ENCODE measurements at places on chromosomes 5 and 9.

DNA sequence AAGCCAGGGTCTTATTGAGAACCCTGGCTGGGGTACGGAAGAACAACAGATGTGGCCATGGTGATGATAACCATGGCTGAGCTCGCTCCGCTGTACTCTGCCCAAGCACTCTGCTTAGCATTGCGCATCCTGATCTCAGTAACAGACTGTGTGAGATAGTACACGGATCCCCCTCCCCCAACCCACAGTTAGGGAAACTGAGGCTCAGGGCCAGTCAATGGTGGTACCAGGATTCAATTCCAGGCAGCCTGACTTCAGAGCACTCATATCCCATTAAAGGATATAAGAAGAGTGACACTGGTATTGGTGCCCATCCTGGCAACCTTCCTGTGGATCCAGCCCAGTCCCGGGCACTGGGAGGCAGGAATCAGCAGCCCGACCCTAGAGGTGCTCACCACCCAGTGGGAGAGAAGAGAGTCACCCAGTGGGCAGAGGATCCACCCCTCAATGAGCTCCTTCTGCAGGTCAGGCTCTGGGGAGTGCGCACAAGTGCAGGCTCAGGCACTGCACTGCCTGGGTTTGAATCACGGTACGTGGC, 26.5 kb upstream of the KIF12 start:
- no peak for DNase-seq

DNA sequence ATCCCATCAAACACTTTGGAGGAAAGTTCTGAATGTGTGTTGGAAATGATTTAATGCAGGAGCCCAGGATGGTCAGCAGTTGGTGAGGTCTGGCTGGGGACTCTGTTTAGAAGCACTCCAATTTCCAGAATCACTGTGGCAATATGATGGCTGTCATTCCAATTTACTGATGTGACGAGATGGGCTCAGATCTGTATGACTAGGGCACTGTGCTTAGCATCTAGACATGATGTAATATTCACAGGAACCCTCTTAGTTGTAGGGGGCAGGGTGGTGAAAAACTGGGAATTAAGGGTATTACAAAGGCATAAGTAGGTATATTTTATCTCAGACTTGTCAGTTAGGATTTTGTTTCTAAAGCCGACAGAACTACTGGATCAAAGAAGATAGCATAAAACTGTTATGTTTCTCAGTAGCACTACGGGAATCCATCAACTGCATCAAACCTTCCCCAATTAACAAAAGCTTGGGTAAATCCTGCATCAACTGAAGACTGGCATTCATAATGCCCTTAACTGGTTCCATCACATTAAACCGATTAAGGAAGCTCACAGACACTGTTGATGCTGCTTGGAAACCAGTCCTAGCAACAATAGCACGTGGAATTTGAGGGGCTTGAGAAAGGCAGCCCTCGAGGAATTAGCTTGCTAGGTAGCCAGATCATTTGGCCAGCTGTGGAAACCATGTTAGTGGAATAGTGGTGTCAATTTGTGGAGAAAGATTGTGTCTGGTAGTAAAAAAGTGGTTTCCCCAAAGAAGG, 86.1 kb downstream of the SV2C start:
- DNase-seq, result no peak

GRCh38 chr5:75046366-75047142, 5.8 kb downstream of the GCNT4 start:
- no peak for DNase-seq

DNA sequence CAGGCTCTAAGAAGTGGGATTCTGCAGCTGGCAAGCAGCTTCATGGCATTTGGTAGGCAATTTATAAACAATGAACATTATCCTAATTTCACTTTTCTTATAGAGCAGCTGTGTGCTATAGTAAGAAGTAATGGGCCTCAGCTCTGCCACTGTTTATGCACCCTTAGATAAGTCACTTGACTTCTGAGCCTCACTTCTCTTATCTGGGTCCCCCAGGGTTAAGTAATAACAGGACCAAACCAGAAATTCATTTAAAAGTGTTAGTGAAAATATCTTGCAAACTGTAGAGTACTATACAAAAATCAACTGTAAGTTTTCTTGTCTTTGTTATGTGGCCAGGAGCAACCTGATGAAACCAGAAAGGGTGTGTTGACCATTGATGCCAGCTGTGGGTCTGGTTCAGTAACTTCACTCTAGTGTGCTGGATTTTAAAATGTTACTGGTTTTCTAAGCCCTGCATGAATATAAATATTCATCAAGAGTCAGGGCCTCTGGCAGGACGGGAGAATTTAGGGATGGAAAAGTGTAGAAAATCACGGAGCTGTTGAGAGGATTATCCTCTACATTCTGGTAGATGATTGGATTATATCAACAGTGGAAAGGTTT, 24.2 kb downstream of the TNFAIP8 start:
- DNase-seq, result no peak

DNA sequence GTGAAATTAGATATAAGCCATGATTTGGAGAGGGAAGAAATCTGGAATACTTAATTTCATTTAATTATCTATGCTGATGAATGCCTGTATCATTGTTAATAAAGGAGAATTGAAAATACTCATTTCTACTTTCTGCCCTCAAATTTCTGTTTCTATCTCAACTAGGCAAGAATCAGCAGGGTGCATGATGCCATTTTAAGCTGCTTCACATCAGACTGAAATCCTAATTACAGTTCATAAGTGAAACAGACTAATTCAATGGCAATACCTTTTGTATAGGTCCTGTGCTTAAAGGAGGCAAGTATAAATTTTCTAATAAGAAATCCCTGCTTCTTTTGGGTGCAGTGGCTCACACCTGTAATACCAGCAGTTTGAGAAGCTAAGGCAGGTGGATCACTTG, 22.3 kb upstream of the TAL2 start:
- no peak for DNase-seq

GRCh38 chr5:5316334-5316733, 106.1 kb upstream of the ICE1 start:
- peak; percentile 66 for DNase-seq

DNA sequence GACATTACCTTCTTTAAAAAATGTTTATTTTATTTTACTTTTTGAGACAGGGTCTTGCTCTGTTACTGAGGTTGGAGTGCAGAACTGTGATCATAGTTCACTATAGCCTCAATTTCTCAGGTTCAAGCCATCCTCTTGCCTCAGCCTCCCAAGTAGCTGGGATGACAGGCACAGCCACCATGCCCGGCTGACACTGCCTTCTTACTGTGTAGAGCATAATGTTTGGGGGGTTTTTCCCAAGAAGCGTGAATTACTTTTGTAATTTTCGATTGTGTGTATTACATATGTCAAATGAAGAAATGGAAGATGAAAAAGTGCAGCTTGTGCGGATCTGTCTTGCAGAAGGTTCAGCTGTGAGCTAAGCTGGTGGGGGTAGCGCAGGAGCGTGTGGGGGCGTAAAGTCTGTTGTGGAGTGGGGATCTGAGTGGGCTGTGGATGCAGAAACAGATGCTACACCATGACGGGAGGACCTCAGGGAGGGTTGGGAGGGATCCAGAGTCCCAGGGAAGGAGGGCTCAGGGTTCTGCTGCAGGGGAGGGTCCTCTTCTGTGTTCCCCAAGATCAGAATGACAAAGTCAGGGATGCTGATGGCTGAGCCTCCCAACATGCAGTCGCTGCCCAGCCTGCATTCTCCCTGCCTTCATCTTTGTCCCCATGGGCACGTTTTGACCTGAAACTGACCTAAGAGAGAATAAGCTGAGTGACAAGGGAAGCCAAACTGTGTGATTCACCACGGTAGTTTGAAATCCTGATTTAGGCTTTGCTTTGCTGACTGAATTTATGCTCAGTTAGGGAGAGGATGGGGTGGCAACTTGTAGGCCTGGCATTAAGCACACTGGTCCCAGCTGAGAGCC, 6.8 kb upstream of the ANKRD33B start:
- DNase-seq, result no peak

GRCh38 chr9:32218100-32218767, 166.2 kb upstream of the ACO1 start:
- no peak for DNase-seq

- DNase-seq, result no peak
Measured at GRCh38 chr9:113349445-113350094, at the start of gene BSPRY. Gene BSPRY (plus strand): TSS chr9:113349541. CDS start chr9:113349580, 39 bp downstream.

DNA sequence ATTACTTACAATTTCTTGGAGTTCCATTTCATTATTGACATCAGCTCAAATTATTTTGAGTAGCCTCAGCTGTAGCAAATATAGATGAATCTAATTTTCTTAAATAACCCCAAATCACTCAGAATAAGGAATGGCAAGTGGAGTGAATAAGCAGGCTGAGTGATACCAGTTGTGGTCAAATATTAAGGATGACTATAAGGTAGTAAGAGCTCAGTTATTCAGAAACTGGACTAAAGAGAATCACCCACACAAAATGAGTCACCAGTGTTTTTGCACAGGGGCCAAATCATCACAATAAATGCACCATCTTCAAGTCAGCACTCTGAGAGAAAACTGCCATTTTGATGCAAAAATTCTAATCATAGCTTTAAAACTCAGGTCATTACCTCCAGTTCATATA, 128.9 kb upstream of the TARS1 start:
- peak; percentile 98 for DNase-seq

DNA sequence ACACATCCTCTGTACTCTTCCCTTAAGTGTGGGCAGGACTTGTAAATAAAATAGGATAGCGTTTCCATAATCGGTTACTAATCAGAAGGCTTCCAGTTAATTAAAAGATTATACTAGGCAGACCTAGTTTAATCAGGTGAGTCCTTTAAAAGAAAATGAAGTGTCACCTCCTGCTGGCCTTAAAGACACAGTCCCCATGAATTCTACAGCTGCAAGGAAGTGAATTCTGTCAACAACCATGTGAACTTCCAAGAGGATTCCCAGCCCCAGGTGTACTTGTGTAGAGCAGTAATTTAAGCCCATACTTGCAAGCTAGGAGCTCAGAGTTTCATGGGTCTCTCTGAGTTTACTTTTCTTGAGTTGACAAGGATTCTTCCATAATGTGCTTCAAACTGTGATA, 918.3 kb downstream of the DTWD2 start:
- no peak for DNase-seq

- no peak for DNase-seq
Measured at GRCh38 chr9:74867483-74867882, 20.2 kb downstream of the TRPM6 start.

DNA sequence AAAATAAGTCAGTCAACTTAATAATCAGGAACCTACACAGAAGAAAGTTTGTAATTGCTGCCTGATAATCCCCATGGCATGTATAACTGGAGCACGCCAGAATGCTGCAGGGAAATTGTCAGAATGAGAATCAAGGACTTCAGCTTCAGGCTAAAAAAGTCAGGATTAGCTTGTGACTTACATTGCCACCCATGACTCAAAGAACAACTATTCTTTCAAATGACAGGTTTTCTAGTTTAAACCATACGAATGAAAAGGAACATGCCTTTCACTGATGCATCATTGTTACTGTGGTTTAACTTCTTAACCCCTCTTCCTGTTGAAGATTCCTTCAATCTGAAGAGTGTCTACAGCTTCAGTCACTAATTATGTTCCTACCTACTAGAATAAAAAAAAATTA, 112.4 kb downstream of the ISL1 start:
- DNase-seq, result peak; percentile 75

DNA sequence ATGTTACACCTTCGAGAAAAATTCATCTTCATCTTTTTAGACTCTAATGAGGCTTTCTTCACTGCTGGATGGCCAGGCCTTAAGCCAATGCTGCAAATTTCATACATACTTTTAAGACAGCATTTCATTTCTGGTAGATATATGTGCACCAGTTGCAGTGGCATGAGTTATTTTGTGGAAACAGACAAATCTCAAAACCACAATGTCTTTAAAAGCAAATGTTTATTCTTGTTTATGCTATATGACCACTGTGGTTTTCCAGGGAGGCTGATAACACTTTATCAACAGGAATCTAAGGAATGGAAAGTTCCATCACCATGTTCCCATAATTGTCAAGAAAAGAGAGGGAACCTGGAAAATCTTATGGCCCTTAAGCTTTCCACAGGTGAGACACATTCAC, 27.7 kb downstream of the CDH9 start:
- peak; percentile 1 for DNase-seq

GRCh38 chr5:109703829-109704228, 14.1 kb downstream of the MAN2A1 start:
- DNase-seq, result peak; percentile 81

DNA sequence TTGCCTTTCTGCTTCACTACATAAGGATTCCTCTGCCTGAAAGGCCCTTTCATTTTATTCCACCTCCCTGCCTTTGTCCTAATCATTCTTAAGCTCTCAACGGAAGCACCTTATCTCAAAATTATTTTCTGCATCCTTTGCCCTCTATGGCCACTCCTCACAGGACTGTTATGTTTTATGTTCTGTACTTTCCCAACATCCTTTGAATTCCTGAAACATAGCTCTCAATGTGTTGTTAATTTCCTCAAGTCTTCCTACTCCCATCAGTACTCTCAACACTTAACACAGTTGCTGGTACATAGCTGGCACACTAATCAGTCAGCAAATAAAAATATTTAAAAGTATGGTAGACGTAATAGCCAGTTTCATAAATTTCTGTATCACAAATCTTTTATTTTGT, 193.0 kb downstream of the RFX3 start:
- DNase-seq, result peak; percentile 22

DNA sequence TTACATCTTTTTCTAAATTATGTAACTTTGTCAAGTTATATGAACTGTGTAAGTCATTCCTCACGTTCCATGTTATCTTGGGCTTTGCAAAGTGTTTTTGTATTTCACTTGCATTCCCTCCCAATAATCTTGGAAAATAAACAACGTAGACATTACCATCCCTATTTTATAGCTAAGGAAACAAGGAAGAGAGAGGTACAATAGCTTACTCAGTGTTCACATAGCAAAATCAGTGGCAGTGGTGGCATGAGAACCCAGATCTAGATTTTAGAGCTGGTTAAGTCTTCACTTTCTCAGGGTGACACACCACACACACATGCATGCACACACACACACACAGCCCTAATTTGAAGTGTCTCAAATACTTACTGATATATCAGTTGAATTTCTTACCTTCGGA, 34.1 kb downstream of the NSA2 start:
- DNase-seq, result no peak

DNA sequence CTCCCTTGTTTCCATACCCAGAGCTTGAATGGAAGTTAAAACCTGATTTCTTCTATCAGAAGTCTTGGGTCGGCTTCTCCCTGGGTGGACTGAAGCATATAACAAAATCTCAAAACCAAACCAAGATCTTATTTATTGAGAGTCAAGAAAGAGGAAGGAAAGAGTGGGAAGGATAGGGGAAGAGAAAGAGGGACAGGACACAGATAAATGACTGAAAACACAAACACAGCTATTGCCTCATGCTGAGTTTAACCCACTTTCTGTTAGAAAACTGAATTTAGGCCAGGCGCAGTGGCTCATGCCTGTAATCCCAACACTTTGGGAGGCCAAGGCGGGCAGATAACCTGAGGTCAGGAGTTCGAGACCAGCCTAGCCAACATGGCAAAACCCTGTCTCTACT, 92.9 kb downstream of the PALM2AKAP2 start:
- DNase-seq, result no peak

DNA sequence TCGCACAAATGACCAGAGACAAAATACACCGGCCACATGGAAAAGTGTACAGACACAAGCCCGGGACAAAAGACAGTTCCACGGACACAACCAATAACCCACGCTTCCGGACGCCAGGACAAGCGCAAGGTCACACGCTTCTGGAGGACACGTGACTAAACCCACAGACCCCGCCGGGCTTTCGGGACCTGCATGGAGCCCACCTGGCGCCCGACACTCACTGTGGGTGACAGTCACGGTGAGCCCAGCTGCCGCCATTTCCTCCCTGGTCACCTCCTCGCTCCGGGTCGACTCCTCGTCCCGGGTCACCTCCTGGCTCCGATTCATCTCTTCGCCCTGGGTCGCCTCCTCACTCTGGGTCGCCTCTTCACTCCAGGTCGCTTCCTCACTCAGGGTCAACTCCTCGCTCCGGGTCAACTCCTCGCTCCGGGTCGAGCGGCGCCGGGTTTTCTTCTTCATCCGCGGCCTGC, 470 bp downstream of the BAG1 start:
- no peak for DNase-seq

Data from fibroblast of upper back skin (primary cell).